ENCODE measurements at places on chromosomes 1 and 21.
A peak's percentile ranks its signal among the peaks of the same experiment; 100 is the strongest.

GRCh38 chr1:1839311-1839965, 51.4 kb downstream of the GNB1 start:
- no peak for DNase-seq

GRCh38 chr1:23159963-23160877, 8.4 kb downstream of the LUZP1 start:
- no peak for DNase-seq

- DNase-seq, result no peak
Measured at GRCh38 chr1:168135116-168135920, 1.4 kb downstream of the GPR161 start.

- no peak for DNase-seq
Measured at GRCh38 chr1:156241311-156241811, 623 bp upstream of the BGLAP start.

GRCh38 chr1:117128323-117129079, 7.0 kb upstream of the TRIM45 start:
- no peak for DNase-seq

- no peak for DNase-seq
Measured at GRCh38 chr1:185365951-185366350, 48.9 kb upstream of the IVNS1ABP start.

- DNase-seq, result no peak
Measured at GRCh38 chr1:3372317-3372716, 82.1 kb upstream of the ARHGEF16 start.

DNA sequence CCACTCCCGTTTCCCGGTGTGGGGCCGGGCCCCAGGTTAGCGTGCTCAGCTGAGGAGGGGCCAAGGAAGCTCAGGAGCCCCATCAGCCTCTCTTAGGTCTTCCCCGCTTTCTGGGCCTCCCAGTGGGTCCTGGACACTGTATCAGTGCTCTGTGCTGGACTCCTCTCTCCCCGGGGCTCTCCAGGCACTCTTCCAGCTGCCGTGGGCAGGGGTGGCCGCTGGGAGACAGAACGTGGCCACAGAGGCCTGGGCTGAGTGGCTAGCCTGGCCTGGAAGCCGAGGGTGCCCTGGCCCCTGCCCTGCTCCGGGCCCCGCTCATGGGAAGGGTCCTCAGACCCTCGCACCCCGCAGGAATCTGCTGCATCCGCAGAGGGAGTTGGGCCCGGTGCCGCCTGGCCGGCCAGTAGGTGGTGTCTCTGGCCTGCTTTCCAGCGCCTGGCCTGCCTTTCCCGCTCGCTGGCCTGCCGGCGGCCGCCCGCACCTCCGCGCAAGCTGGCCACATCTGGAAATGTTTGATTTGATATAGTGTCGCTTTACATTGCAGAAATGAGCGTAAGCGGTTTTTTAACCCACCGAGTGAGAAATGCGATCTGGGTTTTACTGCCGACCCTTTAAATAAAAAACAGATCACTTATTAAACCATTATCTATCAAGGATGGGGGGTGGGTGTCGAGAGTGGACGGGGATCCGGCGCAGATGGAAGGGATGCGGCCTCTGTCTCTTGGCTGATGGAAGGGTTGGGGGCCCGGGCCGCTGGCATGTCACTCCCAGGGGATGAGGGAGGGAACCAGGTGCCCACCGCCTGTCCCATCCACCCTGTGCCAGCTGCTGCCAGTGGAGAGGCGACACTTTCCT, 74.4 kb upstream of the TTC34 start:
- DNase-seq, result no peak

GRCh38 chr1:103492003-103492625, 33.4 kb upstream of the RNPC3 start:
- DNase-seq, result no peak

GRCh38 chr1:51070640-51071039, 31.4 kb upstream of the C1orf185 start:
- no peak for DNase-seq

- no peak for DNase-seq
Measured at GRCh38 chr1:87644033-87644578, 315.4 kb downstream of the LMO4 start.

DNA sequence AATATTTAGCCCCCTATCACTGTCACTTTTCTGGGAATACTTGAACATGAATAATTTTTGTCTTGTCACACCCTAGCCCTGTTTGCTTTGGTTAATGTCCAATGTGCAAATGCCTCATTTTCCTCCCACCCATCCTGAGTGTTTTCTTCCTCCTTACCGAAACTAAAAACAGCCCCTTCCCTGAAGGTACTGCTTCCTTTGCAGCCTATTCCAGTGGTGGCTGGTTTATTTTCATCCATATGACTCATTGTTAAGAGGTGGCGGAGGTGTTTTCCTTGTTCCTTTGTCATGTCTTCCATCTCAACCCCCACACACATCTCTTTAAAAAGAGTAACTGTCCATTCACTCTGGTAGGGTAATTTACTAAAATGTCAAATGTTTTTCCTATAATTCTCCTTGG, 40.4 kb downstream of the CD55 start:
- no peak for DNase-seq

DNA sequence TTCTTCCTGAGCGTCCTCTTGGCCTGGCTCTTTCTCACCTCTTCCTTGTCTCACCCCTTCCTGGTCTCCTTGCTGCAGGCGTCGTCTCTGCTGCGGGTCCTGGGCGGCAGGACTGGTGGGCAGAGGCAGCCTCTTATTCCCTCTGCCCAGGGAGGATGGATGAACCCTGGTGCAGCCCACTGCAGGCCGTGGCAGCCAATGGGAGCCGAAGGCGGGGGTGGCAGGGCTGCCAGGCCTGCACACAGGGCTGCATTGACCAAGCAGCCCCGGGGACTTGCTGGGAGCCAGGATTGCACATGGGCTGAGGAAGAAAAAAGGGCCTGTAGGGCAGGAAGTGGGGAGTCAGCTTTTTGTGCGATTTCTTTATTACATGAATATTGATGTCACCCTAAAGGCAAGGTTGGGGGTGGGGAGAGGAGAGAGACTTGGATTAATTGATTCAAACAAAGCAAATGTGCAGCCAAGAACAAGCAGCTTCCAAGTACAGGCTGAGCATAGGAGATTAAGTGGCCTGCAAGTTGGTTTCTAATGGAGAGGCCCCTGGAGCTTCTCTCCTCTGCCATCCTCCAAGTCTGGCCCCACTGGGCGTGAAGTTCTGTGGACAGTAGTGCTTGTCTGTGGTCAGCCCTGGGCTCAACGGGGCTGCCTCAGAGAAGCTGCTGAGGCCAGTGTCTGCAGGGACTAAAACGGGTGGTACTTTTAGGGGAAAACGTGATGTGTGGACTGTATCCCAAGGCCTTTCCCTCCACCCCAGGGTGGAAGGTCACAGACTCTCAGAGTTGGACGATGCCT, at the start of gene S100B:
Gene S100B, minus strand, starts transcription at position 108 of the 792 bp plus-strand sequence. CDS start 2,667 bp downstream, outside the sequence.
- DNase-seq, result no peak

- DNase-seq, result no peak
Measured at GRCh38 chr1:218382261-218382660, 37.1 kb downstream of the TGFB2 start.

- DNase-seq, result no peak
Measured at GRCh38 chr1:154719586-154720327, 111.8 kb upstream of the ADAR start.

- no peak for DNase-seq
Measured at GRCh38 chr1:204130981-204131892, 20.6 kb downstream of the ETNK2 start.

DNA sequence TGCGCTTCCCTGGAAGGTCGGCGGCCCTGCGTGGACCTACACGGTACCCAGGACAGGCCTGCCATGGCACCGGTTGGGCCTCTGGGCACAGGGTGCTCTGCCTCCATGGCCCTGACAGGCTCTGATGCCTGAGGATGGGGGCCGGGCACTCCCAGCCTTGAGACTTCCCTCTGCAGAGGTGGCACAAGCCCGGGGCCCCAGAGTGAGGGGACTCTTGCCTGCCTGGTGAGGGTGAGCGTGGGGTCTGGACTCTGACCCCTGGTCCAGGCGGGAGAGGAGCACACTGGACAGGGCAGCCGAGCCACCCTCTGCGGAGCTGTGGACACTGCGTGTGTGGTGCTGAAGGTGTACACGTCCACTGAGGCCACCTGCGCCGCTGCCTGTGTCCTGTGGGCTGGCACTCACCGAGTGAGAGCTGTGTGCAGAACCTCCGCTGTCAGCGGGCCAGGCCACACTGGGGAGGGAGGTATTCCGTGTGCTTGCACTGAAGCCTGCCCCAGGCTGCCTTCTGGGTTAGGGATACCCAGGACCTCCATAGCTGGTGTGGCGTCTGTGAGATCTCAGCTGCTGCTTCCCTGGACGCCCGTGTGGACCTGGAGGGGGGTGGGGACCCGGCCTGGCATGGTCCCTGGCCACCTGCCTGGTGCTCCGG, 10.4 kb downstream of the SKI start:
- no peak for DNase-seq

- no peak for DNase-seq
Measured at GRCh38 chr1:93427656-93428055, 20.3 kb upstream of the FNBP1L start.

- DNase-seq, result peak; percentile 88
Measured at GRCh38 chr1:9823943-9824701, at the start of gene CLSTN1. Gene CLSTN1 (minus strand): TSS chr1:9823965. CDS start chr1:9823733, 232 bp downstream.

DNA sequence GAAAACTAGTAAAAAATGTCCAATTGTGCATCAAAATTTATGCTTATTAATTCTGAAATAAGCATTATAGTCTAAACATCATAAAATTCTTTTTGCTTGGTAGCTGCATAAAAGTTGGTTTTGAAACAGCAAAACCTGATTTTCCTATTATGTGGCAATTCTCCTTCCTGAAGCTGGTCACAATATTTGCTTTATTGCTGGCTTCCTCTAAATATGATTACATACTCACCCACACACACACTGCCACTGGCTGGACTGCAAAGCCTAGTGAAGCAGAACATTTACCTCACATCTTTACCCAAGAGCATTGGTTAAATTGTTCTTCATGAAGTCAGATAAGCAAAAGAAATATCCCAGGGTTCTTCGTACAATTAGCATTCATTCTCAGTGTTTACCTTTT, 103.0 kb downstream of the NR5A2 start:
- no peak for DNase-seq

- no peak for DNase-seq
Measured at GRCh38 chr1:95440511-95440910, 206.5 kb downstream of the RWDD3 start.

- DNase-seq, result no peak
Measured at GRCh38 chr1:176919386-176920378, 244.8 kb downstream of the ASTN1 start.

GRCh38 chr1:43832255-43832654, 101.3 kb upstream of the ARTN start:
- DNase-seq, result no peak

GRCh38 chr1:68352202-68352601, 97.6 kb downstream of the RPE65 start:
- DNase-seq, result no peak

- no peak for DNase-seq
Measured at GRCh38 chr1:228339766-228340685, 66.6 kb downstream of the TRIM11 start.

DNA sequence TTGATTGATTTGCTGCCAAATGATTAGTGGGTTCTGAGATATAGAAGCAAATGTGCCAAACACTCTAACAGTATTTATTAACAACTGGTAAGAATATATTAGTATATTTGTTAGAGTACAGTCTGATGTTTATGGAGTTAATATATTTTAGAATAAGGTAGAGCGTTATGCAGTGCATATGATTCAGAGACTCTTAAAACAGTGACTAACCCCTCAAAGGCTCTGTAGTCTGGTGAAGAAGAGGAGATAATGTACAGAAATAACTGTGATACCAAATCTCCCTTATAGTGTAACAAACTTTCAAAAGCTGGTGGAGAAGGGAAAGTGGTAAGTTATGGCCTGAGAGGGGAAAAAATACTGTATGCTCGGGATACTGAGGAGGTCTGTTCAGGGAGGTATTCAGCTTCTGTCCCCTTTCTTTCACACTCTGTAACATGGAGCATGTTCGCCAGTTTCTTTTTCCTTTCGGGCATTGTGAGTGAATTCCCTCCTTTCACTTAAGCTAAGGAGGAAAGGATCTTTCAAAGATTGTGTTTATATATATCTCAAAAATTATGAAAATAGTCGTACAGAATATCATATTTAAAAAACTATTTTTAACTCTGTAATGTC, 121.2 kb downstream of the ADGRL2 start:
- no peak for DNase-seq

DNA sequence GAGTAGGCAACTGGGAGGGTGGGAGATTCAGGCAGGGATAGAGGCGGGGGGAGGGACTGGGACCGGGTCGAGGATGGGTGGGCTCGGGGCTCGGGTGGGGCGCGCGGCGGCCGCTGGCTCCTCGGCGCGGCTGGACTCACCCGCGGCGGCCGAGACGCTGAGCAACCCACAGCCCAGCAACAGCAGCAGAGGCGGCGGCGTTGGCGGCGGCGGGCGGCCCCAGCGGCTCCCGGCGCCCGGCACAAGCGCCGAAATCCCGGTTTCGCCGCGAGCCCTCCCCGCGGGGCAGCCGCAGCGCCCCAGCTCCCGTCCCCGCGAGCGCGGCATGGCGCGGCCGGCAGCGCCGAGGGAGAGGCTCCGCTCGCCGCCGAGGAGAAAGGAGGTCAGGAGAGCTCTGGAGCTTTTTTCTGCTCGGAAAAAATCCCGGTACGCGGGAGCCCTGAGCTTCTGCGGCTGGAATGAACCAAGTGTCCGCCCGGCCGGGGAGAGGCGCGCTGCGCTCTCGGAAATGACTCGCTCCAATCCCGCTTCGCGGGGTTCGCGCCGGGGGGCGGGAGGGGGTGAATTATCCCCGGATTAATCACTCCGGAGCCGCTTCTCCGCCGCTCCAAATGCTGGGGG, at the start of gene CSMD2:
Gene CSMD2, minus strand, starts transcription at position 460 of the 621 bp plus-strand sequence. Its CDS starts 133 bp downstream, at position 327.
- DNase-seq, result no peak

DNA sequence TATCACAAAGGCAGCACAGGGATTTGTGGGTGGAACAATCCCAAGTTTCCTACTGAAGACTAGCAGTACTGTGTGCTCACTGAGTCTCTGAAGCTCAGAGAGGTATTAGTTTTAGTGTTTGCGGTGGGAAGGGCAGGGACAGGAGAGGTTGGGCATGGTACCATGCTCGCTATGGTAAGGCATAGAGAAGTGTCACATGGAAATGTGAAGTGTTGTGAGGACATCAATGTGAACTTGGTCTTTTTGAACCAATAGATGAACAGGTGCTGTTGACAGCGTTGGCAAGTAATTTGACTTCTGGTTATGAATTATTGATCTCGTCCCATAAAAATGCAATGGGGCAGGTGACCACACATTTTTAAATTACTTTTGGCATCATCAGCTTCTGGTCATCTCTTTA, 55.8 kb upstream of the ADAMTS1 start:
- DNase-seq, result no peak

- DNase-seq, result no peak
Measured at GRCh38 chr1:227886993-227887696, 60.6 kb downstream of the WNT9A start.

DNA sequence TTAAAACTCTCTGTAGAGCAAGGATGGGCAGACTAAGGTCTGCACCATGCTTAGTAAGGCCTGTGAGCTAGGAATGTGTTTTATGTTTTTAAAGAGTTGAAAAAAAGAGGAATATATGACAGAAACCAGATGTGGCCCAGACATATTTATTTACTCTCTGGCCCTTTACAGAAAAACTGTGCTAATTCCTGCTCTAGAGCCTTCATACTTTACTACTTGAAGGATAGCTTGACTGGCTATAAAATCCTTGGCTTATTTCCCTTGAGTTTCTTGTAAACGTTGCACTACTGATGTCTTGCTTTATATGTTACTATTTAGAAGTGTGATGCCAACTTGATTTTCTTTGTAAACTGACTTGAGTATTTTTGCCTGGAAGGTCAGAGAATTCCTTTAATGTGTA, 33.5 kb downstream of the CTBS start:
- DNase-seq, result no peak

Measured in CD4-positive, alpha-beta T cell treated with Interferon gamma for 1 hour (primary cell).